ENCODE measurements at places on chromosomes 6 and 20.

DNA sequence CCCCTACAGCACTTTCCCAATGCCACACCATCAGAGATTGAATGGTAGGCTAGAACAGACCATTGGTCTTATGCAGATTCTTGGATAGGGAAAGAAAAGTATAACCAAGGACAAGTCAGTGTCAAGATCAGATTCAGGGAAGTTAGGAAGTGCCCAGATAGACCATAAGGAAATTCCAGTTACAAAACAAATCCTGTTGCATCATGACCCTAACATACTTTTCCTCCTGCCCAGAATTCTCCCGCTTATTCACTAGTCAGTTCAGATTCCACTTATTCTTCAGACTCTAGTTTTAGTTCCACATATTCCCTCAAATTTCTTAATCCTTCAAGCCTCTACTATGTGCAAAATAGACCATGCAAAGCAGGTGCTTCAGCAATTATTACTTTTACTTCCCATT is 20.7 kb downstream of the METTL24 start:
- DNase-seq, result no peak

DNA sequence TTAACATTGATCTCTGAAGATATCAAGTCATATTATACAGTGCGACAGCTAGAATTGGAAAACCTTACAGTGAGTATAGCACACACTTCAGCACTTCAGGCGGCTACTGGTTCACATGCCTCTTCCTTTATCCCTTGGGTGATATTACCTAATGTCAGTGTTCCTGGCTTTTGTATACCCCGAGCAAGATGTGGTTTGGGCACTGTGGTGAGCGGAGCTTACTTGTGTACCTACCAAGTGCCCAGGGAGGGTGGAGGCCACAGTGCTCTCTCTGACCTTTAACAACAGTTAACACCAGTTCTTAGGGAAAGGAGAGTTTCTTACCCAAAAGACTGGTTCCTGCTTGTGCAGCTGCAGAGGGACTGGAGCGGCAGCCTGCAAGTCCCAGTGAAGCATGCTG is 64.4 kb downstream of the PTPN1 start:
- no peak for DNase-seq

DNA sequence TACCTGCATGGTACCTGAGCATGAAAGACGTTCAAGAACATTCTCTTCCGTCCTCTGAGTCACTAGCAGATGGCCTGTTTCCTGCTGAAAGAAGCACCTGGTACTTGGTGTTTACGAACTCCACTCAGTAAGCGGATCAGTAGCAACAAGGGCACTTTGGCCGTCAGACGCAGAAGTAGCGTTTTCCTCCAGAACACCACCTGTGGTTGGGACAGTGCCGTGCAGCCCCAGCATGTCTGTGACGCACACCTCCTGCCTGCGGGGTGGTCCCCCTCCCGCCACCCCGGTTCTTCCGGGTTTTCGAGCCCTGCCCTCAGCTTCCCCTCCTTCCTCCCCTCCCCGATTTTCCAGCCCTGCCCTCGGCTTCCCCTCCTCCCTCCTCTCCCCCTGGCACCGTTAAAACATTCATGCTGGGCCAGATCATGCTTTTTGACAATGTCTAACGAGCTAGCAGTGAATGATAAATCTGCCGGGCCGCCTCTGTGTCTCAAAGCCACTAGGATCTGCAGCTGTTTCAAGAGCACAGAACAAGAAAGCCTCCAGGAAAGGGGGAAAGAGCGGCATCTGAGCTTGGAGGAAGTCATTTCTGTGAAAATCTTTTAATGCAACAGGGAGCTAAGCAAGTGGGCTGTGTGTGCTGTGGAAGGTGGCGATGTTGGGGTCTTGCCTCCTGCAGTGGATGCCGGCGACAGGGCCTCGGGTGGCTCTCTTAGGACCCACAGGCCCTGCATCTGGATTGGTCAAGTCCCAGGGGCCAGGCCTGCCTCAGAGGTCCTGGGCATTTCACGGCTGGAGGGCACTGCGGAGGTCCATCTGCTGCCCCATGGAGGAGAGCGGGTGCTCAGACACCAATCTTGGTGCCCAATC is 207.9 kb downstream of the ERMARD start:
- DNase-seq, result no peak

DNA sequence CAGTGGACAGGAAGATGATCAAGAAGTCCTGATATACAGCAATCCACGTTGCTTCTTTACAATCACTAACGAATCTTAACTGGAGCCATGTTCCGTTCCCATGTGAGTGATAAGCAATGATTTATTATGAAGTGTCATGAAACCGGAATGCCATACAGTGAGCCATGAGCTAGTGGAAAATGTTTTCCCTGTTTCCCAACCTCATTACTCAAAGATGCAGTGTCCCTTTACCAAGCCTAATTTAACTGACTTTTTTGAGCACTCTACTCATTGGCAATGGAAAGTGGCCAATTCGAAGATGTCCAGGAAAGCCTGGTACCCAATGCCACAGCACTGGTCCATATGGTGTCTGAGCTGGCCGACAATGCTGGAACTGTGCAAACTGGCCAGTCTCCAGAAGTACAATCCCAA is 148.3 kb downstream of the ZNF217 start:
- DNase-seq, result no peak

GRCh38 chr6:66478705-66479104 is 771.7 kb upstream of the EYS start:
- no peak for DNase-seq

- DNase-seq, result no peak
Measured at GRCh38 chr20:19758133-19758500, at the start of gene RIN2. Gene RIN2 (plus strand): TSS chr20:19758258. CDS start chr20:19889602, 131,344 bp downstream.

DNA sequence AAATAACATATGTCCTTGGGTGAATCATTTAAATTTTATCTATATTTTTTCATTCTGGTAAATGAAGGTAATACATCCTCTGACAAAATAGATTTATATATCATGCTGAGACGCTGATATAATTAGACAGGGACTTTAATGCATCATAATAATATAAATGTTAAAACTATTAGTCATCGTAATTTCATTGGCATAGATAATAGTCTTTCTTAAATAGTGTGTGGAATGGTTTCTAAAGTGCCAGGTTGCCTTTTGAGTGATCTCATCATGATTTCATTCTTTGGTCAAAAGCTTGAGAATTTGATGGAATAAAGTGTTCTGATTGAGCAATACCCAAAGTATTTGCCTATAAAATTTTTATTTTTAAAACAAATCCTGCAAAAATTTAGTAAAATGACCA is 43.2 kb upstream of the BMP5 start:
- DNase-seq, result no peak

- DNase-seq, result no peak
Measured at GRCh38 chr6:19413323-19413722, 423.8 kb upstream of the ID4 start.

DNA sequence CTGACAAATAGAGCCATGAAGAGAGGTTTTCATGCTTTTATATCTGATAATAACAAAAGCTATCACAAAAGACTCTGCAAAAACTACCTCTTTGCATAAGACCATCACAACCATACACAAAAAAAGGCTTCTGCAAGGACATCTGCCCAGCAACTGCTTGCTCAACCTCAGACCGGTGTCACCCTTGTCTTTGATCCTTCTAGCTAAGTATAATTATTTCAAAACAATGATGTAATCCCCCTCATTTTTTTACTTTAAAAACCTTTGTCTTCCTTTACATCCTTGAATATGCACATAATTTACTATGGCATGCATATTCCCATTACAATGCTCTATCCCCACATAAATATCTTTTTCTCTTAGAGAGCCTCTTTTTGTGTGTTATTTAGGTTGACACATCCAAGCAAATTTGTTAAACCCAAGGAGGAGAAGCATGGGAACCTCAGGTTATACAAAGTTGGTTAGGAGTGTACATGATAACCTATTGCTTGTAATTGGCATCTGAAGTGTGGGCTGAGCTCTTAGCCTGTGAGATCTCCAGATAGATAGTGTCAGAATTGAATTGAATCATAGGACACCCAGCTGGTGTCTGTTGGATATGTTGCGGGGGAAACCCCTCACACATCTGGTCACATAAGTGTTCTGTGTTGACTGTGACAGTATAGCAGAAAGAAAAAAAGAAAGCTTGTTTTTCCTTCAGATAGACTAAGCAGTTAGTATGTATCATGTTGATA is 20.7 kb upstream of the CGA start:
- DNase-seq, result no peak

DNA sequence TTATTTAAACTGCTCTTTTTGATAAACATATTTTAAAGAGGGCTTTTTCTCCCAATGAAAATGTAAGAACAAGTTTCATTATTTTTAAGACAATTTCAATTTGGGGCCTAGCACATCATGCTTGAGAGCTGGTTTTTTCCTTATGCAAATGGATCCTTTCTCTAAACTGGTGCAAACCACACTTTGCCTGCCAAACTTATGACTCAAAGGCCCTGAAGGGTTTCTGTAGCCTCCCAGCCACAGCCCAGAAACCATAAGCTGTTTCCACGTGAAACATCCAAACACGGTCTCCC is 451 bp upstream of the HSF2 start:
- DNase-seq, result no peak

GRCh38 chr6:93176070-93176469 is 243.3 kb downstream of the EPHA7 start:
- no peak for DNase-seq

- DNase-seq, result no peak
Measured at GRCh38 chr6:143691900-143692636, 14.3 kb downstream of the PHACTR2 start.

- DNase-seq, result no peak
Measured at GRCh38 chr6:112951829-112952228, 604.7 kb downstream of the RFPL4B start.

GRCh38 chr6:145887969-145888368 is 73.4 kb upstream of the FBXO30 start:
- no peak for DNase-seq

GRCh38 chr6:36834576-36835341 is 4.5 kb downstream of the CPNE5 start:
- no peak for DNase-seq

GRCh38 chr6:131061041-131061750 is 1.8 kb downstream of the EPB41L2 start:
- DNase-seq, result no peak

- DNase-seq, result no peak
Measured at GRCh38 chr6:152680151-152680550, 17.5 kb upstream of the MYCT1 start.

DNA sequence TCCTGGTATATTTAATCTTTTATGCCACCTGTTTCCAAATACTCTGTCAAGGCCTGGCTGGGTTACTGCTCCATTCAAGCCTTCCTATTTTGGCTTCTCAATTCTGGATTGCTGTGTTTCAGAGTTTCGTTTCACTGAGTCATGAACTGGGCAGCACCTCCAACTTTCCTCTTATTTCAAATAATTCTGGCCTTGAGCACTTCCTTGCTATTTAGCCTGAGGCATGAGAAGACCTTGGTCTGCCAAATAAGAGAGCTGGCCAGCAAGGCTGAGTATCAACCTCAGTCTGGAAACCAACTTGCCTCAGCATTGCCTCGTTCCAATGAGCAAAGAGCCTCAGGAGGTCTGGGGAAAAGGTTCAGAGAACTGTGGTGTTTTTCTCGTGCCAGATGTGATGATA is 66.6 kb downstream of the TNFAIP3 start:
- DNase-seq, result no peak

DNA sequence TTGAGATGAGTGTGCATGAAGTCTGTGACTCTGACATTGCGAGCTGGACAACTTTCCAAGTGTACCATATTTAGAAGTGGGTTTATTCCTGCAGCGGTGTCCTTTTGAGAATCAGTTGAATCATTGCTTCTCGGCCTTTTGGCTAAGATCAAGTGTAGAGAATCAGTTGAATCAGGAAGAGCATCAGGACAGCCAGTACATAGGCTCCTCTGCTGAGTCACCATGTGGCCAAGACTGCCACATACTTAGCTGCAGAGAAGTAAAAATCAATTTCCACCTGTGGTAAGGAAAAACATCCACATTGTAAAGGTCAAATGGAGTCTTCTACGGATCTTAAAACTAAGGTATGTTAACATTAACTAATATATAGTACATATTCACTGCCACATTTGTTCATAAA is 428.4 kb upstream of the MARCKS start:
- no peak for DNase-seq

DNA sequence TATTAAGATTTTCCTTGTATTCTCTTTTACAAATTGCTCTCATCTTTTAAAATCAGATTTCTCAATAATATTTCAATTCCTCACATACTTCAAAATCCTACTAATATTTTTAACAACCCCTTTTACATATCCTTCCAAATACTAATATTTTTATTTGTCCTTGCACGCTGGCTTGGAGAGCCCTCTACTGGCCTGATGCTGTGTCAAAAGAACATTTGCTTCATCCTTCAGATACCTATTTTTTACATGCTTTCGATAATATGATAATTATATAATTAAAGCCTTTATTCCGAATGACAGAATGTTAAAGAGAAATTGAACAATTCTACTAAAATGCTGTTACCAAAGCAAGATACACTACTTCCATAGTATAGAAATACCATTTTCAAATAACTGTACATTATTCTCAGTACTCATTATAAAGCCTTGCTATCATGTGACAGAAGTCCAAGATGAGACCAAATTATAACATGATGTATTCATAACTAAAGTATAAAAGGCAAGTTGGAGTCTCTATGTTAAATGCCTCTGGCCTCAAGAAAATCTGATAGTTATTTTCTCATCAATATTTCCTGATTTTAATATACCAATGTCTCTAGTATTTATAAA is 39.0 kb upstream of the PLN start:
- DNase-seq, result no peak

- no peak for DNase-seq
Measured at GRCh38 chr6:46898006-46898405, 23.7 kb downstream of the ADGRF5 start.

DNA sequence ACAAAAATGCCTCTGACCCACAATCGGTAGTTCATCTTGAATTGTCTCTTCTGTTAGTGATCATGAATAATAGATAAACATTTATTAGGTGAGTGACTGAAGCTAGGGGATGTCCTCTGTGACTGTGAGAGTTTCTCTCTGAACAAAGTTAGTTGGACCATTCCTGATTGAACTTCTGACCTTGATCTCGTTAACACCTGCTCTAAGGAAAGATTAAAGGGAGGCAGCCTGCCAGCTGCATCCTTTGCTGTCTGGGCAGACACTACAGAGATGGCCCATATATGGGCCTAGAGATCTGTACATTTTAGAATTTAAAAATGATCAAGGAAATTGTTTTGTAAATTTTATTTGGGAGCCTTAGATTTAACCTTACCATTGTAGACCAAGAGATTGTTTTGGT is 27.3 kb downstream of the MAPK14 start:
- no peak for DNase-seq

- no peak for DNase-seq
Measured at GRCh38 chr20:2080532-2081224, 20.9 kb upstream of the STK35 start.

DNA sequence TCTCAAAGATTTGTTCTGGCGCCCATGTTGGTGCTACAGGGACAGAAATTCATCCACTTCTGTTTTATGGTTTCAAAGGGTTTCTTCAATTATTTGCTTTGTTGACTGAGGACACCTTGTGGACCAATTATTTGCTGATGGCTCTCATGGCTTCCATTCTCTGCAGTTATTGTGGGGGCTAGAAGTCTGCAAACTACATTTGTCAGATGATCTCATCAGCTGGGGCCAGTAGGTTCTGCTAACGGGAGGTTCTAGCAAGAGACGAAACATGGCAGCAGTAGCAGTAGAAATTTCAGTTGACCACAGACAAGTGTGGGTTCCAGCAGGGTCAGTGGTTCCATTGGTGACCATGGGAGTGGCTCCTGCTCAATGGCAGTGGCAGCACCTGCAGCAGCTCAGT is 72.8 kb upstream of the BLCAP start:
- DNase-seq, result no peak

- no peak for DNase-seq
Measured at GRCh38 chr20:53767206-53767930, 173.7 kb upstream of the ZNF217 start.

- no peak for DNase-seq
Measured at GRCh38 chr6:48404927-48405326, 293.9 kb upstream of the PTCHD4 start.

- DNase-seq, result no peak
Measured at GRCh38 chr6:87277123-87277522, 45.3 kb upstream of the SMIM8 start.
